MCF 10A (cell line): ENCODE measurements at places on chromosomes 13 and 19. TPM values are rescaled to one million over a fixed set of nuclear protein-coding genes. Genes with fewer than 3 reads are reported as not detected.

Gene LGALS14
- total RNA-seq: not detected in 2 replicates

Gene HS6ST3
- 0.05 and 0.09 TPM in 2 replicates for total RNA-seq

Gene ZSCAN4
- total RNA-seq: not detected in 2 replicates

Gene RFPL4A
- total RNA-seq: not detected in 2 replicates

Gene ATP4B
- not detected in 2 replicates for total RNA-seq

Gene ZNF737
- 1.1 and 3.2 TPM in 2 replicates for total RNA-seq

Gene MBD3L2
- not detected in 2 replicates for total RNA-seq

Gene CKAP2
- 37.9 and 50.7 TPM in 2 replicates for total RNA-seq

Gene PTH2
- not detected in 2 replicates for total RNA-seq

Gene ZNF730
- total RNA-seq: not detected in 2 replicates

Gene NXNL1
- total RNA-seq: not detected in 2 replicates

Gene C1QTNF9B
- total RNA-seq: not detected in 2 replicates

Gene RNF225
- total RNA-seq: 0.63 and 0.98 TPM in 2 replicates

Gene UBE2L5
- not detected in 2 replicates for total RNA-seq

Gene LILRA1
- not detected in 2 replicates for total RNA-seq

DNA sequence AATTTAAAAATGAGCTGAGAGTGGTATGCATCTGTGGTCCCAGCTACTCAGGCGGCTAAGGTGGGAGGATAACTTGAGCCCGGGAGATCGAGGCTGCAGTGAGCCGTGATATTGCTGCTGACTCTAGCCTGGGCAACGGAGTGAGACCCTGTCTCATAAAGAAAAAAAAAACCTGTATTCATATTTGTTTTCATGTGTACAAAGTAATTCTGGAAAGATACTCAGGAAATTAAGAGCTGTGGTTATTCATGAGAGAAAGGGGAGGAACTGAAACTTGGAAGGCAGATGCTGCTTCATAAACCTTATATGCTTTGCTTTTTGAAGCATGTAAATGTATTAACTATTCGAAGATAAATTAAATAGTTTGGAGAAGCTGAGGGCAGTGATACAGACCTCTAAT is 8.8 kb upstream of the RLN3 start:
- DNase-seq: no peak

DNA sequence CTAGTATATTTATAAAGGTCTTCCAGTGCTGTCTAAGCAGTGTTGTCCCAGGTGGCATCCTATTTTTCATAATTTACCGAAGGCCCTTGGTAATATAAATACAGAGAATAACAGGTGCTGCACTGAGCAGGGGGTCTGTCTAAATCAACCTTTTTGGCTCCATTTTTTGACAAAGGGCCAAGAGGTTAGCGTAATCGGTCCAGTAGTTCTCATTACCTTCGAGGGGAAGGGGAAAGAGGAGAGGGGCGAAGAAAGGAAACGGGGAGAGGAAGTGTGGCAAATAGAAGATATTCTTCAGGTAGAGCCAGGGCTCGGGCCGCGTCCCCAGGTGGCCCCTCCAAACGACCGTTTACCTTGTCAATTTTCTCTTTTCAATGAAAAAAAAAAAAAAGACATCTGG is 749 bp upstream of the PAN3 start:
- peak; percentile 34 for DNase-seq

DNA sequence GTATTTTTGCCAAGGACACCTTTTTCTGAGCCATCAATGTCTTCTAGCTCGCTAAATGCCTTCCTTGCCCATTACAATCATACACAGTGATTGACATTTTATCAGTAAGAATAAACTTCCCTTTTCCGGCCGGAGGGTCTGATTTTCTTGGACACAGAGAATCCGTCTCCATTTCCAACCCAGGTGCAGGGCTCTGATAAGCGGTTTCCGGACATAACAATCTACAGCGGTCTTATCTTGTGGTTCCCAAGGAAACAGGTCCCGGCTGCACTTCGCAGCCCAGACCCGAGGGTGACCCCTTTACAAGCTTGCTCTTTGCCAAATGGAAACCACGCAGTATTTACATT is 5.1 kb upstream of the ZNF77 start:
- no peak for DNase-seq

DNA sequence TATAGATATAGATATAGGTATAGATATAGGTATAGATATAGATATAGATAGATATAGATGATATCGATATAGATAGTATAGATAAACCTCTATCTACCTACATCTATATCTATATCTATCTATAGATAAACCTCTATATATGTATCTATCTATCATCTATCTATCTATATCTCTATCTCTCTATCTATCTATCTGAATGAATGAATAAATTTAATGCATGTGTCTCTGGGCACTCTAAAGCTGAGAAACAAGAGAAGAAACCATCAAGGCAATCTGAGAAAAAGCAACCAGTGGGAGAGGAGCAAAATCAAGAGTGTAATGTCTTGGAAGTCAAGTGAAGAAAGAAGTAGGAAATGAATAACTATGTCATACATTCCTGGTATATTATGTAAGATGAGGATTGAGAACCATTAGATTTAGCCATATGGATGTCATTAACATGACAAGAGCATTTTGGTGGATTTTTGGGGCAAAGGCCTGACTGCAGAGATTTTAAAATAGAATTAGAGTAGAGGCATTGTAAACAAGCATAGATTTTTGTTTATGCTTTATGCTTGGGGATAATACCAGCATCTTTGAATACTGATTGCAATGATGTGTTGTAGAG is 1262.7 kb upstream of the MIR17HG start:
- DNase-seq: no peak

- peak; percentile 21 for DNase-seq
These were observed 80.0 kb downstream of the NDFIP2 start for GRCh38 chr13:79560954-79561353.

DNA sequence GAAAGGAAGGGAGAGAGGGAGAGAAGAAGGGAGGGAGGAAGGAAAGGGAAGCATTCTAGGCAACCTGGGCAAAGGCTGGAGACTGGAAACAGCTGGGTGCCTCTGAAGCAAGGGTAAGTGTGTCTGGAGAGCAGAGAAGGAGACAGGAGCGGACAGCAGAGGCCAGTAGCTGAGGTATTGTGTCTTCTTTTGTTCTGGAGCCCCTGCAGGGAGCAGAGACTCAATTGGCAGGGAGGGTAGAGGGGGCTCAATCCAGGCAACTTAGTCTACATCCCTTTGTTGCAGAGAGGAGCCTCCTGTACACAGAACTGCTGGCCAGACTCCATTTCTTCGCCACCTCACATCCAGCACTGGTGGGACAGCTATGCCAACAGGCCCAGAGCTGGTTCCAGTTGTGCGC is 53.2 kb downstream of the NWD1 start:
- DNase-seq: no peak

GRCh38 chr19:51427201-51427600 is 9.8 kb upstream of the SIGLEC10 start:
- no peak for DNase-seq

GRCh38 chr19:4606921-4607678 is 32.2 kb upstream of the TNFAIP8L1 start:
- no peak for DNase-seq

- peak; percentile 66 for DNase-seq
These were observed 19.5 kb downstream of the NUFIP1 start for GRCh38 chr13:44969551-44970484.

DNA sequence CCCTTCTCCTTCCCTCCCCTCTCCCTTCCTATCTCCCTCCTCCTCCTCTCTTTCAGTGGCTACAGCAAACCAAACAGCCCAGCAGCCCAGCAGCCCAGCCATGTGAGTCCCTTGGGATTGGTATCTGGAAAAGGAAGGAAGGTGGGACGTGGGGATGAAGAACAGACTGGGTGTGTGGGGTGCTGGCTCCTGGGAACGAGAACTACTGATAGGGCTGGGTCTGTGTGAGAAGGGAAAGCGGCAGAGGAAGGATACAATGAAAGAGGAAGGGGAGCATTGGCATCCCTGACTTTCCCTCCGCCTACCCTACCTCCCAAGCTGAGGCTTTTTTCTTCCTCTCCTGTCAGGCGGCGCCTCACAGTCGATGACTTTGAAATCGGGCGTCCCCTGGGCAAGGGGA is 863 bp downstream of the AURKC start:
- no peak for DNase-seq

- peak; percentile 79 for DNase-seq
These were observed 15.7 kb downstream of the GARRE1 start for GRCh38 chr19:34269968-34270621.

GRCh38 chr13:70795484-70795883 is 687.2 kb upstream of the KLHL1 start:
- DNase-seq: no peak

- DNase-seq: no peak
These were observed 1.1 kb downstream of the CLN5 start for GRCh38 chr13:76993021-76993420.

DNA sequence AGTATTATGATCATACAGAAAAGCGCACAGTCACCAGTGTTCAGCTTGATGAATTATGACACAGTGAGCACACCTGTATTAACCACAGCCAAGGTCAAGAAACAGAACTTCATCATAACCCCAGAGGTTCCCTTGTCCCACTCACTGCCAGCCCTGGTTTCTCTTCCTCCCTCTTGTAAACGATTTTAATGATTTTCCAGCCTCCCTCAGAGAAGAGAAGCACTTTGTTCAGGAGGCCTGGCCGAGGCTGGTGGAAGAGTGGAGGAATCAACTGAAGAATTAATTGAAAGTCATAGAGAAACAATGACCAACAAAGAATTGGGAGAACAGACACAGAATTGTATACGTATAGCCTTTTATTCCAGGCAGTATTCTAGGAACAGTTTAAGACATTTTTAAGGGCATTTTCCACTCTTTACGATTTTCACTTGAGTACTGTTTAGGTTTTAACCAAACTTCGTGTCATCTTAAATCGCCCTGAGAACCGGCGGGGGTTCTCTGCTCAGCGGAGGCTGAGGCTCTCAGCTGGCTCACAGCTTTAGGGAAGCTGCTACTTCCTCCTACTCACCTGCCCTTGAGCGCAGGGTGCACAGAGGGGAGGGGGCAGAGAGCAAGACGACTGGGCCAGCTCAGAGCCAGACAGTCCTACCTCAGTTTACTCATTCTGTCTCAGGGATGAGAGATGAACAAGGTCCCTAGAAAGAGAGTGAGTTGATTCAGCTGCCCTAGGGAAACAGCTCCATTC is 108.6 kb downstream of the AKAP11 start:
- no peak for DNase-seq

DNA sequence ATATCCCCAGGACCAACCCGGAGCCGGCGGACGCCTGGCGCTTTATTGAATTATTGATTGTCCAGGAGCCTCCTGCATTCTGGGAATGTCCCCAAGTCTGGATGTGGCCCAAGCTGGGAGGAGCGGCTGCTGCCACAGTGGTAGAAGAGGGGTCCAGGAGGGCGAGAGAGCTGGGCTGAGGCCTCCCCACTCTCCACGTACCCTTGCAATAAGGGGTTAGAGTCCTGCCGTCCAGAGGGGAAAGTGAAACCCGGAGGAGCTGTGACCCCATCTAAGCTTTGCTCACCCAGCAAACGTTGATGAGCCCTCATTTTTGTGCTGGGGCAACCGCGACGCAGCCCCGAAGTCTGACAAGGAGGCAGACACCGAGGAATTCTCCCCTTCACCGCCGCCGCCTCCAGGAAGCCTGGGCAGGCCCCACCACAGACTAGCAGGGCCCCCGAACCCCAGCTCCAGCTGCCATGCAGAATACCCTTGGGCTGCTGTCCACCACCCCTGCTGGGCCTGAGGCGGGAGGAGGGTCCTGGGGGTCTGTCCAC is 1.4 kb upstream of the C2CD4C start:
- no peak for DNase-seq

DNA sequence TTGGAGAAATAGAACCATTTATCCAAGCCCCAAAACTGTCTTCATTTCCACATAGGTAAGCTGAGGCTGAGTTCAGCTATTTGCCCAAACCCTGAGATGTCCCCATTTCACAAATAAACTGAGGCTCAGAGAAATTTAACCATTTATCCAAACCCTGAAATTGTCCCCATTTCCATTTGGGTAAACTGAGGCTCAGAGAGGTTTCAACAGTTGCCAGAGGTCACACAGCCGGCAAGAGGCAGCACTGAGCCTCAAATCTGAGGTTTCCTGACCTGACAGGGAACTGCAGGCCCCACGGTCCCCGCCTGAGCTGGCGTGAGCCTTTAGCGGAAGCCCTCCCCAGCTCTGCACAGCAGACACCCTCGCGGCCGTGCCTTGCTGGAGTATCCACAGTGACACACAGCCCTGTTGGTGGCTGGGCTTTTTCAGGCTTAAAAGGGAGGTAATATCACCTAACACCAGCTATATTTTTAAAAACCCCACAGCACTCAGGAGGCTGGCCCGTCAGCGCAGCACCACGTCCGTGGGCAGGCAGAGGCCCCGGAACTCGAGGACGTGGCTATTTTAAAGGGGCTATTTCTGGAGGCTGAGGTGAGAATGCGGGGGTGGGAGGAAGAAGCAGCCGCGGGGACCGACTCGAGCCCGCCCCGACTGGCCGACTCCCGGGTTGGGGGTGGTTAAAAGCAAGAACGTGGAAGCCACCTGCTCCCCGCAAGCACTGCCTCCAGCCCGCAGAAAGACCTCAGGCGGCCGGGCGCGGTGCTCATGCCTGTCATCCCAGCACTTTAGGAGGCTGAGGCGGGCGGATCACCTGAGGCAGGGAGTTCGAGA is 18.5 kb downstream of the PTPRS start:
- DNase-seq: no peak

- DNase-seq: peak; percentile 47
These were observed 15.3 kb upstream of the ATP12A start for GRCh38 chr13:24664726-24665409.

DNA sequence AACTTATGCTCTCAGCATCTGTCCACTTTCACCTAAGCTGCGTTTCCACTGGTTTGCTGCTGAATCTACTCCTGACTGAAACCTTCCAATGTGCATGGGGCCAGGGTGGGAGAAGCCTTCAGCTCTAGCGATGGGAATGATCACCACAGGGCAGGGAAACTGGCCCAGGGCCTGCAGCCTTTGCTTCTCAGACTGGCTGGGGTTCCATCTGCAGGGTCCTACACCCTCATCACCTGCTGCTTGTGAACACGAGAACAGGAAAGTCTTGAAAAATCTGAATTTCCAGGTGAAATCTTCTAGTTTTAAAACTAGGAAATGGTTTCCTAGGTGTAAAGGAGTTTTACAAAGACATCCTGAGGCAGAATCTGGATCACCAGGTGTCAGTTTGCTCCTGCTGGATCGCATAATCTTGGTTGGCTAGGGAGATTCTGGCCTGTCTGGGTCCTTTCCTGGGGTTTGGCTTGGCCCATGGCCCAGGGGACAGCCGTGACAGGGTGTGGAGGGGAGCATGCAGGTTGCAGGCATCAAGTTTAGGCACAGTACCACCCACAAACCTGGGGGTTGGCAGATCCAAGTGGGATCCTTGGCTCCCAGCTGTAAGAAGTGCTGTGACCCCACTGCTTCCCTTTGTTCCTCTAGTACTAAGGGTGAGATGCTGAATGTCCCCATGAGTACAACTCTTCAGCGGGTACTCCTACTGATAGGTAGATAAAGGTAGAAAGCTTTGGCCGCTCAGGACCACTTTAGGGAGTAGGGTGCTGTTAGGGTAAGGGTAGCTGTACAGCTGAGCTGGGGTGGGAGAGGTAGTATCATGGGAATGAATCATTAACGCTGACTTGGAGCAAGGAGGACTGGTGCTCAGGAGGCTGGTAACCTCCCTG is 1.8 kb upstream of the UBE2M start:
- no peak for DNase-seq

- peak; percentile 64 for DNase-seq
These were observed 35.9 kb downstream of the OXGR1 start for GRCh38 chr13:96958286-96958891.
